ENCODE measurements at places on chromosomes 3 and 15. TPM values are rescaled to one million over a fixed set of nuclear protein-coding genes. Genes with fewer than 3 reads are reported as not detected.

Gene NCK1
- total RNA-seq = 62.2 TPM

Gene PLCD1
- 31.5 TPM for total RNA-seq

Gene VWA5B2
- total RNA-seq = not detected

Gene ARGFX
- total RNA-seq = not detected

Gene MYLK
- 76.6 TPM for total RNA-seq

Gene CHL1
- total RNA-seq = 34.4 TPM
